OCI-LY7 (cell line): ENCODE measurements at places on chromosomes 4 and X. TPM values are rescaled to one million over a fixed set of nuclear protein-coding genes. Genes with fewer than 3 reads are reported as not detected.

The GPR173 gene
- 8.7 and 10.1 TPM in 2 replicates for total RNA-seq

The RHOXF1 gene
- not detected in 2 replicates for total RNA-seq

The RTL9 gene
- total RNA-seq, result not detected in 2 replicates

The USP27X gene
- 1.8 and 2.0 TPM in 2 replicates for total RNA-seq

The TAF7L gene
- not detected in 2 replicates for total RNA-seq

The CENPC gene
- 55.4 and 64.0 TPM in 2 replicates for total RNA-seq

The GAGE12H gene
- not detected in 2 replicates for total RNA-seq

The MAGEA1 gene
- not detected in 2 replicates for total RNA-seq

The MID2 gene
- not detected in 2 replicates for total RNA-seq

The UGT2B15 gene
- not detected in 2 replicates for total RNA-seq

The KLHL4 gene
- total RNA-seq, result not detected in 2 replicates

The WNK3 gene
- 0.17 TPM in 1 of 2 replicates, not detected in the other for total RNA-seq

The CENPVL1 gene
- total RNA-seq, result not detected in 2 replicates
